Smooth muscle cell of the coronary artery (primary cell): ENCODE measurements at places on chromosomes 13 and 19. TPM values are rescaled to one million over a fixed set of nuclear protein-coding genes. Genes with fewer than 3 reads are reported as not detected.

The ZSCAN22 gene
- 2.0 and 2.3 TPM in 2 replicates for total RNA-seq

The UHRF1 gene
- 11.9 and 27.5 TPM in 2 replicates for total RNA-seq

The SPTBN4 gene
- total RNA-seq = 1.2 and 7.8 TPM in 2 replicates

The PODNL1 gene
- total RNA-seq = 0.90 and 1.1 TPM in 2 replicates

The AXL gene
- 85.9 and 136 TPM in 2 replicates for total RNA-seq

The RRAS gene
- total RNA-seq = 53.2 and 59.3 TPM in 2 replicates

The PDE4C gene
- total RNA-seq = 1.6 and 2.1 TPM in 2 replicates

The PSG6 gene
- total RNA-seq = not detected in 2 replicates
